ENCODE measurements at places on chromosomes 3 and 15.

DNA sequence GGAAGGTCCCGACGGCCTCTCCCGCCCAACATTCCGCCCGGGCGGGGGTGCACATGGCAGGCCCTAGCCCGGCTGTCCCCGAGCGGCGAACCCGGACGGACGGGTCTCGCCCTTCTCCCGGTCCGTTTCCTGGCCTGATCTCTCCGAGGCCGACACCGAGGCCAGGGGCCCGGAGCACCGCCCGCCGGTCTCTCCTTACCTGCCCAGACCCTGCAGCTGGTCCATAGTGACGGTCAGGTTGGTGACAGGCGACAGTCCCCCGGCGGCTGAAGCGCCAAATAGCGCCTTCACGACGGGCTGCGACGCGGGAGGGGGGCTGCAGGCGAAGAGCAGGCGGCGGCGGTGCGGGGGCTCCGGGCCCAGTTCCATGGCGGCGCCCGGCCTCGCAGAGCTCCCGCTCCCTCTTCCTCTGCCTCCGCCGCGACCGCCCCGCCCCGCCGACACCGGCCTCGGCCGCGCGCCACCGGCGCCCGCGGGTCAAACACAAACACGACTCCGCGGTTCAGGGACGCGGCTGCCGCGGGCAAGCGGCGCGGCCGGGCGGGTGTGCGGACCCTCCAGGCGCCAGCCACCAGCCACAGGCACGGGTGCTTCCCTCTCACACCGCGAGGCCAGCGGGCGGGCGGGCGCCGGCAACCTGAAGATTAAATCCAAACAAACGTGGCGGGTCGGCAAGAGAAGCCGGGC lies 495 bp downstream of the CDC25A start:
- no peak for DNase-seq

DNA sequence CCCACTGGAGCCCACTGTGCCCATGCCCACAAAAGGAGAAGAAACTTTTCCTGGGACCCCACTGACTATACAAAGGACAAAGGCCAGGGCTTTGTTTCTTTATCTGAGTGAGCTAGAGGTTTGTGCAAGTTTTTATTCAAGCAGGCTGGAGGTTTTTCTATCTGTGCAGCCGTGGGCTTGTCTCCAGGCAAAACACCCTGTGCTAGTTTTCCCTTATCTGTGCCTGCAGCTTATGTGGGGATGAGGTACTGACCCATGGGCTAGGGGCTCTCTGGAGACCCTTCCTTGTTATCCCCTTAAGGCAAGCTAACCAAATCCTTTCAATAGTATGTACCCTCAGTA lies 545.5 kb downstream of the ZPLD1 start:
- no peak for DNase-seq

DNA sequence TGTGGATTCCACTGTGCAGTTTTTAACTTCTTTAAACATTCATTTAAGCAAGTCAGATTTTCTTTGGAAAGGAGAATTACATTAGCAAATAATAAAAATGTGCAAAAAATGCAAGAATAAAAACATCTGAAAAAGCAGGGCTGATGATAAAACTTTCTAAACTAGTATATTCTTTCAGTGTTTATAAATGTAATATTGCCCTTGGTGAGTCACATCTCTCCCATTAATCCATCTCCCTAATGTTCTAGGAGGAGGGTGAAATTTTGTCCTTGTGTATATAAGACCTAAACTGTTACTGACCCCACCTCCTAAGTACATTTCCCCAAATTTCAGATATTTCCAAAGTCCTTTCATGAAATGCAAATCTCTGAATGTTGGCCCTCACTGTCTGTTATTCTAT lies 28.5 kb upstream of the DCUN1D1 start:
- no peak for DNase-seq

DNA sequence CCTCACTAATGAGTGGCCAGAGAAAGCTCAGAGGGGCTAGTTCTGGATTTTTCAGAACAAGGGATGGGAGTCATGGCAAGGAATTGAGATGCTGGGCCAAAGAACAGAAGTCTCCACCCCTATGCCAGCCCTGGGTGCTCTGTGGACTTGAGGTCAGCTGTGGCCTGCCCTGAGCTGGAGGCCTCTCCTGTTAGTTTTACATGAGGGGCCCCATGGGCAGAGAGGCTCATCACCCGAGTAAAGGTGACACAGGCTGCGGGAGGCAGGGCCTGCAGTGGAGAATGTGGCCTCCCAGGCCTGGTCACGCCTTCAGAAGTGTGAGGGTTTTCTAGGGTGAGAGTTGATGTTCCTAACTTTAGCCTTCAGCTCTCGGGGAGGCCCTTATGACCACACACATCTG lies 44.9 kb downstream of the ABHD5 start:
- DNase-seq, result no peak

- no peak for DNase-seq
Observed at GRCh38 chr15:69780981-69781380, 316.7 kb downstream of the TLE3 start.

DNA sequence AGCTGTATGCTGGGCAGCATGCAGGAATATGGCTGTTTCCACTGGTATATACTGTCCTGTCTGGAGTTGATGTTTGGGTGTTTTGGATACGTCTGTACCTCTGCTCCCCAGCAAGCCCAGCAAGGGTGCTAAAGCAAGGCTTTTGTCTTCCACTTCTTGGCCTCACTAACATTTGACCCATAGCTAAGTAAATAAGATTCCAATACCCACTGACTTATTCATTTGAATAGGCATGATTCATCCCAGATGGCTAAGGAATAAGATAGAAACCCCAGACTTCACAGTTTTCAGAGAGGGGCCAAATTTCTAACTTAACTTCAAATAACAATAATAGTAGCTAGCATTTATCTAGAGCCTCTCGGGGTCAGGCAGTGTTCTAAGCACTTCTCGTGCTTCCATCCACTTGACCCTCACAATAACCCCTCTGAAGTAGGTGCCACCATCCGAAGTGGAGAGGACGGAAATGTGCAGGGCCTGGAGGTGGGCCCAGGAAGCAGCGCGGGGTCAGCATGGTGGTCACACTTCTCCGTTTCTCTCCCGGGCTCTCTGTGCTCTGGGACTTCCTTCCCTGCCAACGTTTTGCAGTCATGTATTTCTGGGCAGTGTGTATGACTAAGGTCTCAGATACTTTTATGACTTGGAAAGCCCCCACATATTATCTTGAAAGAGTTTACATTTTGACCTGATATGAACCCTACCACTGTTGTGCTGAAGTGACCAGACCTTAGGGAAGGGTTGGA lies 39.3 kb downstream of the LRRK1 start:
- DNase-seq, result no peak

DNA sequence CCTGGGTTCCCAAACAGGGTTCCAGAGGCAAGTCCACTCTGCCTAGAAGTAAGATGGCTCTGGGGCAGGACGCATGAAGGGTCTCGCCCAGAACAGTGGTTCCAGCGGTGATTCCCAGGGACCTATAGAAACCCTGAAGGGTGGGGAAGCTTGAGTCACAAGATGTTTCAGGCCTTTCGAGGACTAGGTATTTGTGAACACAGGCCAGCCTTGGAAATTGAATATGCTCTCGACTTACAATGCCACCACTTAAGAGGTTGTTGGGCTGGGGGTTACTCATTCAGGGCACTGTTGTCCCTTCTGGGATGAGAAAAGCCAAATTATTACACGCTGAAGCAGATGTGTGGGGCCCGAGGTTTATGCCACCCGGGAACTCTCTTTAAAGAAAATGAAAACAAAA lies 152.0 kb downstream of the TJP1 start:
- DNase-seq, result no peak

GRCh38 chr15:47184003-47184907 lies 533.0 kb upstream of the SEMA6D start:
- DNase-seq, result peak; percentile 55

DNA sequence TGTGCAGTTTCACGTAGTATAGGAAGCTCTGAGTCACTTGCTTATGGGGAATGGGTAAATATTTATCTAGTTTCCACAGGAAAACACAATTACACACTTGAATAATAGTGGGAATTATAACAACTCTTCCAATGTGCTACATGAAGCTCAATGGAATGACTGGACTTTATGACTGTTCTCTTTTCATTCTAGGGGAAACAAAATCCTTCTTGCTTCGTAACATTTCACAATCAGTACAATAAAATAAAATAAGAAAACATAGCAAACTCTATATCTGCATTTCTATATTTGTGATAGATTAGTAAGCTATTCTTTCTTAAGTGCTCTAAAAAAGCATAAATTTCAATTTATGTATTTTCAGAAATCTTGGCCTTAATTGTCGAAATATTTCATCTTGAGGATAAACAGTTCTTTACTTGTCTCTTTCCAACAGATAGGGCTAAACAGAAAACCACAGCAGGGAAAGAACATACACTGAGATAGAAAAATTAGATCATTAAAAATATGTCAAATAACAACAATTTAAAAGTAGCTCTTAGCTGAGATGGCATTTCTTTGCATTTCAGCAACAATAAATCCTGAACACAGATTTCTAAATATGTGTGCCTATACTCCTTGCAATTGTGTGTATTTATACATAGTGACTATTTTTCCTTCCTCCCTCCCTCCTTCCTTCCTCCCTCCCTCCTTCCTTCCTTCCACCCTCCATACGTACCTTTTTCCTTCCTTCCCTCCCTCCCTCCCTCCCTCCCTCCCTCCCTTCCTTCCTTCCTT lies 395.5 kb upstream of the KCNMB2 start:
- no peak for DNase-seq

GRCh38 chr3:187292631-187293515 lies 1.3 kb upstream of the MASP1 start:
- no peak for DNase-seq

DNA sequence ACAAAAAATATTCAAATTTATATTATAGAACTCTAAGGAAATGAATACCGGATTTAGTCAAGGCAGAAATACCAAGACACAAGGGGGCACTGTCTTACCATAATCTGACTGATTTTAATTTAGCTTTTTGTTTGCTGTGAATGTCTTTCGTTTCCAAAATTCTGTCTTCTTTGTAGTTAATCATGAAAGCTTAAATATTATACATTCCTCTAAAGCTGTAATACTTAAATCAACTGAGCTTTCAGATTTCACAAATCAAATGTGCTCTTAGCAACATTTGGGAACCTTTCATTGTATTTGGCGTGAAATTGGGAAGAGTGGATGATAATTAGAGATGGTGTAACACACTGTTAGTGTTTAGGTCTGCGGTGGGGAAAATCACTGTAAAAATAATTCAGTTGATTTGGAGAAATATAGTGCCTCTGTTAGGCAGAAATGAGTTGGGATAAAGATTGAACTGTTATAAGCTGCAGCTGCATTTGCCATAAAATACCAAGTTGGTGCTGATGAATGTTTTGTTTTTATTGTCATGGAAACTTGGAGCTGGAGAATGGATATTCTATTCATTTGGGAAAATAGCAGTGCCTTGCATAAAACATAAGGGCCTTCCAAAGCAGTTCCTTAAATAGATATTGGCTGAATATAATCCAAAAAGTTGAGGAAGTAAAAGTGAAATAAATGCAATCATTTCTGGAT lies 228.2 kb downstream of the TCF12 start:
- no peak for DNase-seq

- no peak for DNase-seq
Observed at GRCh38 chr15:39680868-39681267, 100.0 kb downstream of the THBS1 start.

DNA sequence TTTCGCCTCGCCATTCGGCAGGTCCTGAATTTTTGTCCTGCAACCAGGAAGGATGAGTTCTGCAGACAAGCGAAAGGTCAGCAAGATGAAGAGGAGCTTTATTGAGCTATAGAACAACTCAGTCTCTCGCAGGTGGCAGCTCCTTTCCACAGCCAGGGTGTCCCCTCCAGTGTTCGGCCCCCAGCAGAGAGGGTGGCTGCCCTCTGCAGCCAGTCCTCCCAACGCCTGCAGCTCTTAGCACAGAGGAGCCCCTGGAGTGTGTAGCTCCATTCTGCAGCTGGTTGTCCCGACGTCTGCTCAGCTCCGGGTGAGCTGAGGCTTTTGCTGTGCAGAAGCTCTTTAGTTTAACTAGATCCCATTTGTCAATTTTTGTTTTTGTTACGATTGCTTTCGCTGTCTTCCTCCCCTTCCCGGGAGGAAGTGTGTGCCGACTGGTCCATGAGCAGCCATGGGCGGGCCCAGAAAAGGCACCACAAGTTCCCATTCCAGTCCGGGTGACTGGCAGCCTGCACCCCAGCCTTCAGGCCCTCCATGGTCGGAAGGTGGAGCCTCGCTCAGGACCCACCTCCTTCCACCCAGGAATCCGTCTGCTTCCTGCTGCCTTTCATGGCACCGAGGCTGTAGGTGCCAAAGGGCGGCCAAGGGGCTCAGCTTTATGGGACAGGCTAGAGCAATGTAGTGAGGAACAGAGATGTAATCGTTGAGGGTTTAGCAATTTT lies 497.8 kb upstream of the CNTN4 start:
- no peak for DNase-seq

- DNase-seq, result no peak
Observed at GRCh38 chr3:108133858-108134554, 43.2 kb upstream of the CD47 start.
